HCT116 (cell line): ENCODE measurements at places on chromosomes 3 and 15.

DNA sequence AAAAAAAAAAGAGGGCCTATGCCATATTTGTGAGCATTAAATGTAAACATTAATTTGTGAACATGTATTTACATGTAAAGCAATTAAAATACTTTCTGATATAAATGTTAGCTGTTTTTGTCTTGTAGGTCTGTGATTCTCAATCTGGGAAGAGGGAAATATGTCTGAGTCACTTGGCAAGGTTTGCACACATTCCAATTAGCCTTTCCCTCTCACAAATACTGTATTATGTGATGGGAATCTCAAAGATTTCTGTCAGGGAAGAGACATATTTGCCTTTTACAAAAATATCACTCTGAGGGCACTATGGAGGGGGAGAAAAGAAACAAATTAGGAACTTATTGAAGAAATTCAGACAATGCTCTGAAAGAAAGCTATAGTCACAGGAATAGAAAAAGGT lies 483.6 kb downstream of the GBE1 start:
- DNase-seq = no peak

DNA sequence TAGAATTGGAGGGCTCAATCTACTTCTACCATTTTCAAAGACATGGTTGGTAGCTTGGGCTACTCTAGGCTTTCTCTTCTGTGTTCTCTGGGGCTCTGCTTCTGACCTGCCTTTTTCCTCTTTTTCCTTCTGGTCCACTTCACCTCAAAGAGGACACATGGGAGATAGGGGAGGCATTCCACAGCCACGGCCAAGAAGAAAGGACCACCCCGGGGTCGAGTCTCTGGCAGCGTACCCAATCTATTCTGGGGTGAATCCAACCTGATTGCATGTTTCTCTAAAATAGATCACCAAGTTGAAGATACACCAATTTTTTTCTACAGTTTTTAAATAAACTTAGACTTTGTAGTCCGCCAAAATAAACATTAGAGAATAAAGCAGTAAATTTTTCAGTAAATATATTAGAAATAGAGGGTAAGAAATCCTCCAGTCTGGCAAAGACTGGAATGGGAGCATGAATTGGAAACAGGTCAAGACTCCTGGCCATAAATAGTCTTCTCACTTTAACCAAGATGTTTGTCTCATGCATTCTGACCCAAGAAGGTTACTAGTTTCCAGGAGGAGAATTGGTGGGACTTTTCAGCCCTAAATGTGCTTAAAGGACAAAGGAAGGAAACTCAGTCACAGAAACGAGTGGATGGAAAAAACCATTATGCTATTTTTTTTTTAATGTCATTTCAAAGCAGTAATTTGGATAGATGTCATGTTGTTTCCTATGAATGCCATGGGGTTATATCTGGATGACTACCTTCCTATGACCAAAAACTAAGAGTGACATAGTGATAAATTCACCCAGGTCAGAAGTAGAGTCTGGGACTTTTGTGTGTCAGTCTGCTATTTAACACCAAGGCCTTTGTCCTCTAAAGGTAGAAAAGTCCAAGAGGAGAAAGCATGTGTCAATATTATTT lies 71.3 kb upstream of the PHLDB2 start:
- DNase-seq = no peak

DNA sequence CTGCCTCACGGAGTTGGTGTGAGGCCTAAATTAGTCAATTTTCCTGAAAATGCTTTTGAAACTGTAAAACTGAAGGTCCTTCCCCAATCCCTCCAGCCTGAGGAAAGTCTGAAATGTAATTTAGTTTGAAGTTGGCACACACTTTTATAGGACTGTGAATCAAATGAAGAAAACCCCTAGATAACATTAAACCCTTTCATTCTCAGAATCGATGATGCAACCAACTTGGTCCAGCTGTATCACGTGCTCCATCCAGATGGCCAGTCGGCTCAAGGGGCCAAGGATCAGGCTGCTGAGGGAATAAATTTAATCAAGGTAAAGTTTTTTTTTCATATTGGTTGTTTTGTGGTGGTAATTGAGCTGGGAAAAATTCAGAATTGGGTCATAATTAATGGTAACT lies 11.7 kb downstream of the MRPS22 start:
- no peak for DNase-seq

DNA sequence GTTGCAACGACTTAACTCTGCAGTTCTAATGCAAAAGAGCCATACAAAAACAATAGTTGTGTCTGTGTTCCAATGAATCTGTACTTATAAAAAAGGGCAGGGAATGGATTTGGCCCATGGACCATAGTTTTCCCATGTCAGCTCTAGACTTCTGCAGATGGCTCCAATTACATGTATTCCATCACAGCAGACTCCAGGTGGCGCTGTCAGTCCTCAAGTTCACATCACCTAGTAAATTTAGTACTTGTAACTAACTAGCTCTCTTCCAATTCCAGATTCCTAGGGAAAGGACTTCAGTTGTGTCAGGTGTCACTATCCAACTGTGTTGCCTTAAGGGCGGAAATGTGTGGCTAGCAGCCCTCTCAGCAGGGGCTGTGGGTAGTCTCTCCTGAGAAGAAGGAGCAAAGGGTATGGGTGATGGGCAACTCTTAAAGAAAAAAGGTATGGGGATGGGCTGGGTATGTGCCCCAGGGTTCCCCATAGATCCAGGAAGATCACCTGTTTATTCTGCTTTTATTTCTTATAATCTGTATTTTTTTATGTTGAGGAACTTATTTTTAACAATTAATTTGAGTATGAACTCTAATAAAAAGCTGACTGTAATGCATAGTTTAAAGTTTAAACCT lies 36.2 kb downstream of the BBS4 start:
- DNase-seq = peak; percentile 55

GRCh38 chr15:76185716-76186115 lies 125.6 kb downstream of the ETFA start:
- peak; percentile 77 for DNase-seq

GRCh38 chr15:77040673-77041072 lies 30.2 kb downstream of the TSPAN3 start:
- no peak for DNase-seq

- DNase-seq = no peak
Measured at GRCh38 chr15:46576646-46577395, 942.0 kb downstream of the SQOR start.

DNA sequence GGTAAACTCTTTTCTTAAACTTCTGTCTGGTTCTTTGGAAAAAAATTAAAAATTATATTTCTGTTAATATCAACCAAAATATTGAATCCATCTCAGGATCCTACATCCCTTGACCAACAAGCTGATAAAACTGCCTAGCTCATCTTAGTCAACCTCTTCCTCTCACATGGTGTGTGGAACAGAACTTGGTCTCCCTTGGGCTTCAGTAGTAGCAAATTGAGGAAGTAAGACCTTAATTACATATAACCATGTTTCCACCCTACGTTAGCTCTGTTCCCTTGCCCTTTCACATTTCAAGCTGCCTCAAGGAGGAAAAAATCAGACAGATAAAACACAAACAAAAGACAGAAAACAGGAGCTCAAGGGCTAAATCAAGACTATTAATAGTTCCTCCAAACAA lies 116.4 kb downstream of the GREM1 start:
- no peak for DNase-seq

- DNase-seq = no peak
Measured at GRCh38 chr3:161894657-161895056, 398.0 kb downstream of the OTOL1 start.

GRCh38 chr3:30342318-30343060 lies 263.9 kb upstream of the TGFBR2 start:
- peak; percentile 89 for DNase-seq

GRCh38 chr15:94674296-94674695 lies 442.9 kb downstream of the MCTP2 start:
- DNase-seq = no peak

- DNase-seq = no peak
Measured at GRCh38 chr3:150161011-150161410, 190.3 kb upstream of the PFN2 start.

DNA sequence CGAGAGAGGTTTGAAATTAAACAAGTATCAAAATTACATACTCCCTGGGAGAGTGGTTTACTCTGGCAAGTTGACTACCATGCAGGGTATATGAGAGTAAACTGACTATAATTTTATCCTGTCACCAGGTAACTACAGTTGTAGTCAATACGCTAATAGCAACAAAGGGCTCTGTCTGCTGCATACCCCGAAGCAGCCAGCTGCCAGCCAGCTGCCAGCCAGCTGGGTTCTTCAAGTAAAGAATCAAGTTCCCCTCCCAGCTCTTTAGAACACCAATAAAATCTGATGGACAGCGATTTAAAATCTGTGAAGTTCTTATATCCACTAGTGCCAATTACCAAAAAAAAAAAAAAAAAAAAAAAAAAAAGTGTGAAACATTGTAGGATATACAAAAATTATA lies 417.7 kb upstream of the CFAP20DC start:
- no peak for DNase-seq

GRCh38 chr3:159934216-159934615 lies 54.4 kb upstream of the IL12A start:
- no peak for DNase-seq

DNA sequence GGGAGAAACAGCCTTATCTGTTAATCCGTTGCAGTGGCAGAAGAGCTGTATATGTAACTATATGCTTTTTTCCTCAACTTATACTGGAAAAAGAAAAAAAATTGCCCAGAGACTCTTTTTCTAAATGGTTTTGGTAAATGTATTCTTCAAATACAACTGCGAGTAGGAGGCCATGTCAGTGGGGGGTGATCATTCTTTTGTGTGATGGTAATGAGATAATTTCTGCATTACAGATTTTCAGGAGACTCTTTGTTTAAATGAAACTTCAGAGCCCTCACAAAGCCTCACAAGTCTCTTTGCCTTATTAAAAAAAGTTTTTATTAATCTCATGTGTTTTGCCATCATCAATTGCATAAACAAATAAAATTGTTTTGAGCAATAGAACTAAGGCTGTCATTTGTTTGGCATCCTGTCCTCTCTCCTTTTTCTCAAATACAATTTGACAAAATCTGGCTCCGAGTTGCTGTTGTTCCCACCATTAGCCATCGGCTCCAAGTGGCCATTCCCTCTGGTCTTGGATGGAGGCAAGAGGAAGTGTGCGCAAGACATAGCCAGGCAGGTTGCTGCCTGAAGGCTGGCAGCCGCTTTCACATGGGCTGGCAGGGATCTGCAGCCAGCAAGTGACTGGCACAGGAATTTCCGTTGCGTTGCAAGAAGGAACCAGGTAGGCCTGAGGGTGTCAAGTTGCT lies 116.7 kb downstream of the FNDC3B start:
- peak; percentile 64 for DNase-seq

DNA sequence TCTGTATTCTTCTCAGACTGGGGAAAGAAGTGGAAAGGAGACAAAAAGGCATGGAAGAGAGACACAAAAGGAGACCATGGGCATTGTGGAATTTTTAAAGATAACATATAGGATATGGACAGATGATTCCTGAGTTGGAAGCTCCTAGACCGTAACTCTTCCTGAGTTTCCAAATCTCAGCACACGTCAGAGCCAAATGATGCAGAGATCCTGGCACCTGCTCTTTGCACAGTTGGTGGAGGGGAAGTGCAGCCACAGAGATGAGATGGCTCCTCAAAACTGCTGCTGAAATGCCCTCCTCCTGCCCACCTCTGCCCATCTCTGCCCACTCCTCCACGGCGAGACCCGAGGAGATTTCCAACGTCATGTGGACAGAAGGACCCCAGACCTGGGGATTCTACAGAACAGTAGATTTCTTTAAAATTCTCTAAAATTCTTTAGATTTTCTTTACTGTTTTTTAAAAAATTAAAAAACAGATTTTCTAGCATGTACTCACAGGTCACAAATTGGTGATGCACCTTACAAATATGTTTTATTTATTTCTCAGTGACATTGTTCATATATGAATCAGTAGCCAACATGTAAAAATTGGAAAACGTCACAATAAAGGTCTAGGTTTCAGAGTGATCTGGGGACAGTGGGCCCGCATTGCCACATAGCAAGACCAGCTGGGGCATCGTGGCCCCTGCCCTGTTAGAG lies 8.1 kb downstream of the CPN2 start:
- no peak for DNase-seq

DNA sequence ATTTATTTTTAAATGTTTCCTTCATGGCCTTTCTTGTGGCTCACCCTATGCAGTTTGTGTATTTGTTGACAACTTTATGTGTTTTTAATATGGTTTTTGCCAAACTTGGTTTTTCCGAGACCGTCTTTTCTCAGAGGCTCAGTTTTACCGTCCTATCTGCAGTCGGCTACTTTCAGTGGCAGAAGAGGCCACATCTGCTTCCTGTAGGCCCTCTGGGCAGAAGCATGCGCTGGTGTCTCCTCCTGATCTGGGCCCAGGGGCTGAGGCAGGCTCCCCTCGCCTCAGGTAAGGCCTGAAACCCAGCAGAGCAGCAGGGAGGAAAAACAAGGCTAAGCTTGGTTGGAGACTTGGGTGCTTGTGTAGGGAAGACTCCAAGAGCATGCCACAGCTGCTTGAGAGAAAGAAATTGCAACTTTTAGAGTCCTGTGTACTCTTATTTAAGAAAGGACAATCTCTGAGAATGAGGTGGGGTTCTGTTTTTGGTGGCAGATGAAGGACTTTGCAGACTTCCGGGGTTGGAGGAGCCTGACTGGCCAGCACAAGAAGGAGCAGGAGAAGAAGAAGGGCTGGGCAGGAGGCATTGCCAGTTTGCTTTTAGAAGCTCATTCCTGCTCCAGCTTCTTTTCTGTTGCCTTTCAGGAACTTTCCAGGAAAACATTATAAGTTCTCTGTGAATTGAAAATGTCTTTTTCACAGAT lies at the start of gene TIGIT:
Gene TIGIT (plus strand): TSS at position 191 of the 698 bp plus-strand sequence. CDS start 34 bp downstream, at position 225.
- no peak for DNase-seq

GRCh38 chr15:40367686-40368611 lies 9.9 kb downstream of the DISP2 start:
- DNase-seq = peak; percentile 81

GRCh38 chr3:141401095-141401494 lies 32.8 kb downstream of the ZBTB38 start:
- no peak for DNase-seq

DNA sequence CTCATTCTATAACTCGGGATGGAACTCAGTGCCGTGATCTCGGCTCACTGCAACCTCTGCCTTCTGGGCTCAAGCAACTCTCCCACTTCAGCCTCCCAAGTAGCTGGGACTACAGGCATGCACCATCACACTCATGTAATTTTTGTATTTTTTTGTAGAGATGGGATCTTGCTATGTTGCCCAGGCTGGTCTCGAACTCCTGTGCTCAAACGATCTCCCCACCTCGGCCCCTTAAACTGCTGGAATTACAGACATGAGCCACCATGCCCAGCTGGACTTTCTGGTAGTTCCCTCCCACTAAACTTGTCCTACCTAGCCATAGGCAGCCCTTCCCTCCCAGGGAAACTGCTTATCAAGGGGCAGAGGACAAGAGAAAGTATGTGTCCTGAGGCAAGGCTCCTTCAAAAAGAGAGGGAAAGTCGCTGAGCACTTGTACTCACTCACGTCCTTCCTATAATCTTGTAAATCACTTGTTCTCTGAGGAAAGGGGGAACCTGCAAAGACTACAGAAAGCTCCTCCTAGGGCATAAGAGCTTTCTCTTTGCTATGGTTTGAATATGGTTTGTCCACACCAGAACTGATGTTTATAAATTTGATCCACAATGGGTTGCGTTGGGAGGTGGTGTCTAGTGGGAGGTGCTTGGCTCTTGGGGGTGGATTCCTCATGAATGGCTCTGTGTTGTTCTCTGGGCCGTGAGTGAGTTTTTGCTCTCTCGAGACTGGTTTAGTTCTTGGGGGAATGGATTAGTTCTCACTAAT lies 13.6 kb upstream of the TBL1XR1 start:
- DNase-seq = no peak
